Cortex of kidney (tissue), 1 donor: ENCODE measurements at places on chromosomes 12 and 14.

DNA sequence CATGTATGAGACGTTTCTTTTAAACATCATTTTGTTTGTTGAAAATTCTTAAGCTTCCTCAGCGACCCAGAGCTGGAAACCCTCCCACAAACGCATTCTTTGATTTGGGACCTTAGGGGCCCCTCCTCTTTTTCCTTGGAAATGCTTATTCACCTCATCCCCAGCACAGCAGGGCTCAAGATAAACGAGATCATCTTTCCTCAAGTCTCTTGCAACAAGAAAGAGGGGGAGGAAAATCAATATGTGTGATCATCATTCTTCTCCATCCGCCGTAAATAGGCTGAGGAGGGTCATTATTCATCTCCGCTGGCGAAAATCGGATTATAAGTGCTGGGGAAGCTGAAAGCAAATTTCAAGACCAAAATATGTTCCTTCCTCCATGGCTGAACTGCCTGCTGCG, 1415.2 kb downstream of the AACS start:
- DNase-seq, result no peak

DNA sequence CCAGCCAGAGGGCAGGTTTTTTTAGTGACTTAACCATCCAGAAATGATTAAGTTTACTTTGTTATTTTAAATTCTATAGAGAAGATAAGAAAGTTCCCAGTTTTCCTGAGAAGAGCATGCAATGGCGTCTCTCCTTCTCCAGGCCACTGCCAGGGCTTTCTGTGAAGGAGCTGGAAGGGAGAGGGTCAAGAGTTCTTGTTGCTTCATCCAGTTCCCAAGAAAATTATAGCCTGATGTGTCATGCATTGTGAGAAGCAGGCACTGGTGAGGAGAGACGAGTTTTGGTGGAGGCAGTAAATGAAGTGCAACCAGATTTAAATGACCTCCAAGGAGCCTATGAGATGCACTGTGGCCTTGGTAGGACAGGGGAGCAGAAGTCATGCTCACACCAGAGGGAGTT, 14.2 kb downstream of the ELK3 start:
- DNase-seq, result no peak

DNA sequence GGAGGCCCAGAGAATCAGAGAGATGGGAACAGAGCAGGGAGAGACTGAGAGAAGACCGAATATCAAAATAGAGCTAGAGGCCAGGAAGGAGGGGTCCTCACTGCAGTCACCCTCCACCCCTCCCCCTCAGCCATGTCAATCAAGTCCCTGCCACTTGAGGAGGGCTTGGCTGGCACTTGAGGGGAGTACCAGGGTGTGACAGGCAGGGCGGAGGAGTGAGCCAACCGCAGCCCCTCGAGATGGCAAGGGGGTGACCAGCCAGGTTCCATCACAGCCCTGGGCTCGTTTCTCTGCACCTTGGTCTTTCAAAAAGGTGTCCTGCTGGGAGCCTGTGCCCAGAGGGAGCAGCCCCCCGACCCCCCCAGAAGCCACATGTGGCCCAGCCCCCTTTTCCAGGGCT, 4.2 kb downstream of the AQP5 start:
- no peak for DNase-seq

GRCh38 chr14:70685474-70686197, 43.9 kb downstream of the TTC9 start:
- no peak for DNase-seq

- DNase-seq, result no peak
Observed at GRCh38 chr14:94313991-94314655, 9.0 kb downstream of the SERPINA6 start.

DNA sequence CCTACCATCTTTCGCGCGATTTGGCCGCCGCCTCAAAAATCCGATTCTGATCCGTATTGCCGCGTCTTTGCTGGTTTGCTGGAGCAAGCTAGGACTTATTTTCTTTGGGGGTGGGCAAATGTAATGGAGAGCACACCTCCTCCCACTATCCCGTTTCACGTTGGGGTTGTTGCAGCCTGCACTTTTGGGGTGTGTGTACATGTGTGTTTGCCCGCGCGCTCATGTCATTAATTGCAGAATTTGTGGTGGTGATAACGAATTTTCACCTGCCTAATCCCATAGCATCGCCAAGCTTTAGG, 657 bp downstream of the METAP2 start:
- DNase-seq, result no peak

GRCh38 chr12:44827832-44828438, 48.2 kb downstream of the NELL2 start:
- no peak for DNase-seq

DNA sequence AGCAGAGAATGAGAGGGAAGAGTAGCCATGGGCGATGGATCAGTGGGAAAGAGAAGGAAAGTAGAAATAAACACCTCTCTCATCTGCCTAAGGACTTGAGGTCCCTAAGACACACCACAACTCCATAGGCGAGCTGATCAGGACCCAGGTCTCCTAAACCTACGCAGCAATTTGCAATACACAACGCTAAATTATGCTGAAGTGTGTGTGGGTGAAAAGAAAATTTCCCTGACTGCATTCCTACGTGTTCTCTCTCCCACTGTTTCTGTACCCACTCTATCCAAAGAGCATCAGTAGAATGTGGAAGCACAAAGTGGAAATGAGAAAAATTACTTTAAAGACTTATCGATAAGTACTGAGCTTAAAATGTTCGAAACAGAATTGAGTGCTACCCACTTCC, 88.9 kb downstream of the RPS29 start:
- no peak for DNase-seq

- DNase-seq, result no peak
Observed at GRCh38 chr14:76497550-76498462, 121.9 kb downstream of the ESRRB start.

DNA sequence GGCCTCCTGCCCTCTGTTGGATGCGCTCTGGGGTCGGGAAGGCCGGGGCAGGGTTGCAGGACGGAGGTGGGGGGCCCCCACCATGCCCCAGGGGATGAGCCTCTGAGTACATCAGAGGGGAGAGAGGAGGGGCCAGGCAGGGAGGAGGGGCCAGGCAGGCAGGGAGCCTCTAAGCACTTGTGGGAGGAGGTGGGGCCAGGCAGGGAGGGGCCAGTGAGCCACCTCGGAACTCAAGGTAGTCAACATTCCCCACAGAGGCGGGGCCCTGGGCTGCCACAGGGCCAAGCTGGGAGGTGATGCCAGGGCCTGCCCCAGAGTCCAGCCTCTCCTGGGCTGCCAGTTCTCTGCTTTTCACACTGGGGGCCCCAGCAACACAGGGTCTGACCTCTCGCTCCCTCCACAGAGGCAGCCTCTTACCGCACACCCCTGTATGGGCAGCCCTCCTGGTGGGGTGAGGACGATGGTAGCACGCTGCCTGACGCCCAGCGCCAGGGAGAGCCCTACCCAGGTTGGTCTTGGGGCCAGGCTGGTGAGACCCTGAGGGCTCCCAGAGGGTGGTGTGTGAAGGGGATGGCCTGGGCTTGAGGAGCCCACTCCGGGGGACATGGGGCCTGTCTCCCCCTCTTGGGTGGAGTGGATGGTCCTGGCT, 17.4 kb downstream of the CEP170B start:
- DNase-seq, result no peak

GRCh38 chr12:3605692-3606091, 114.7 kb downstream of the PRMT8 start:
- no peak for DNase-seq

DNA sequence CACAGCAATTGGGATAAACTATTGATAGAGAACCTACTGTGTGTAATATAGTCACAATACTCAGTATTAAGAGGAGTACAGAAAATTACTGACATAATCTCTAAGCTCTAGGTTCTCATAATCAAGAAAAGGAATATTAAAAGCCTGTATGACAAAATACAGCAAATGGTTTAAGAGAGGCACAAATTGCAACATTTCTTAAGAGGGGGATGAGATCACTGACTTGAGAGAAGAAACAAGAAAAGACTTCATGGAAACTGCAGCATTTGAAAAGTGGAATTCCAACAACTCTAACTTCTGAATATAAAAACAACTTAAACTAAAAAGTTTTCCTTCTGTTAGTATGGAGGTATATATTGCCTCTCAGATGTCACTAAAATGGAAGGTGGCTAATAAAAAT, 89.7 kb downstream of the NUMB start:
- DNase-seq, result no peak

DNA sequence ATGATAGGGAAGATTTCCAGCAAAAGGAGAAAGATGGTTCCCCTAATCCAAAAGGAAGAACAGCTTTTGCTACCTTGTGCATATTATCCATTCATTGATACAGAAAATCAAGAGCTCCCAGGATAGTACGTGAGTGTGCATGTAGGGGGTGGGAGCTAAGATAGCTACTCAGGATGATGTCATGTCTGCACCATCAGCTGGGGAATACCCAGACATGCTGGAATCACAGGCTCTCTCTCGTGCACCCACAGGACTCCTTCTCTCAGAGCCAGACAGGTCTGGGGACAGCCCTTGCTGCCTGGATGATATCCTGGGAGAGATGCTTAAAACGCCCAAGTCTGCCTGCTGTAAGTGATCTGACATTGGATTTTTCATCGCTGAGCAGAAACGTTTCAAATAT, 38.9 kb downstream of the FOXN3 start:
- DNase-seq, result no peak

DNA sequence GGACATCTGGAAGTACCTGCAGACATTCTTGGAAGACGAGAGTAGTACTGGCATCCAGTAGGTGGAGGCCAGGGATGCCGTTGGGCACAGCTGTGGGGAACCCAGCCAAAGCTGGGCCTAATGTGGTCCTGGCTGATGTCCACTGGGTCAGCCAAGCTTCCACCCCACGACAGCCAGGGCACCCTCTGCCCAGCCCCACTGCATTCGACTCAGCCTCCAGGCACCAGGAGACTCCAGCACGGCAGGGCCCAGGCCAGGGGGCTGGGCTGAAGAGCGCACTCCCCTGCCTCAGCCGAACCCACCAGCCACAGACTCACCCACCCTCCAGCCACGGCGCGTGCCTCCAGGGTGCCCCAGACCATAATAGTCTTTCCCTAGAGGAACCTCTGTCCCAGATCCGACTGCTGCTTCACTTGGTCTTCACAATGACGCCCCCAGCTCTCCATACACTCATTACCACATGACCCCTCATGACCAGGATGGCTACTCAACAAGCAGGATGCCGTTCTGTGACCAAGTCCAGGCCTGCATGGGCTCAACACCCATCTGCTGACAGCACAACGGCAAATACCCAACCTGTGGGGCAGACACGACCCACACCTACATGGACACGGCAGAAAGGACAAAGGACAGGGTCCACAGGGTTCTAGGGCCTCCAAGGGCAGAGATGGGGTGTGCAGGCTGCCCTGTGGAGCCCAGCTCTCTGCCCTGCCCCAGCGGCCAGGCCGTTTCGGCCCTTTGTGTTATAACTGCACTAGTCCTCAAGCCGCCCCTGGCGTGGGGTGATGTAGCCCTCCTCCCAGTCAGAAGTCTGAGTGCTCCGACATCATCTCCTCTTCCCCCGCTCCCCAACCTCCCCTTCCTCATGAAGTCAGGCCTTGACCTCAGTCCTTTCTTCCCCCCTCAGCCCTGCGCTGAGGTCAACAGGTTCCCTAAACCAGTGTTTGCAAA, 22.8 kb downstream of the ITPK1 start:
- no peak for DNase-seq

- DNase-seq, result no peak
Observed at GRCh38 chr12:114812858-114813761, 129.1 kb upstream of the TBX3 start.

DNA sequence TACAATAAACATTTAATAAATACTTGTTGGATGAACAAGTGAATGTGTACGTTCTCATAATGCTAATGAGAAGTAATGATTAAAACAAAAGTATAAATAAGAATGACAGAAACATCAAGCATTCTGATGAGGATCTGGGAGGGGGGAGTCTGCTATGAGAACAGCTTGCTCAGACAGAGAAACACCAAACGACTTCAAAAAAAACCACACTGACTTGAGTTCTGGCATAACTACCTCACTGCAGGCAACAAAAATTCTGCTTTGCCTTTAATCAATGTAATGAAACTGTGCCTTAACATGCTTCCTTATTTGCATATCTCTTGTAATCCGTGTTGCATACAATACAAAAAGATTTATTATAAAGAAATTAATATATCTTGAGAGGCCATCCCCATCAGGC, 295.3 kb upstream of the GARIN6 start:
- no peak for DNase-seq

- DNase-seq, result no peak
Observed at GRCh38 chr14:99768381-99768780, 24.8 kb upstream of the EML1 start.

DNA sequence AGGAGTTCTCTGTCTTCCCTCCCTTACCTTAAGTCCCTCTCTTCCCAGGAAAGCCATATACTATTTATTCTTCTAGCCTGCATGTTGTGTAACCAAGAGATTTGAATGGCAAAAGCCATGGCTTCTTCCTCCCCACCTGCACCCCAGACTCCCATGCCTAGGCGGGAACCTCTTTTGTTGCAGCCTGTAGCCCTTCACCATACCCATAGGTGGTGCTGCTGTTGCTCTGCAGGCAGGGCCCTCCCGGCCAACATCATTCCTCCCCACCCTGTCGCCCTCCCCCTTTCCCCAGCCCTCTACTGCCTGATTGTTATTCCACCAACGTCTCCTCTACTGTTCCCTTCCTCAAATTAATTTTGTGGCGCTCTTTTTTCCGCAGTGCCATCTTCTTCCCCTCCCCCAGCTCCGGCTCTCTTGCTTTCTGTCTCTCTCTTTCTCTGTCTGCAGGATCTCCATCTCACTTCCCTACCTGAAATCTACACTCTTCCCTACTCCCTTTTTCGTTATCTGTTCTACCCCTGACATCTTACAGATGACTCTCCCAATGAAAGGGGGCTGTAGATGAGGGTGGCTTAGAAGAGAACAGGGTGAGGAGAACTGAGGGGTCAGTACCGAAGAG, 13.8 kb downstream of the NGDN start:
- DNase-seq, result no peak

DNA sequence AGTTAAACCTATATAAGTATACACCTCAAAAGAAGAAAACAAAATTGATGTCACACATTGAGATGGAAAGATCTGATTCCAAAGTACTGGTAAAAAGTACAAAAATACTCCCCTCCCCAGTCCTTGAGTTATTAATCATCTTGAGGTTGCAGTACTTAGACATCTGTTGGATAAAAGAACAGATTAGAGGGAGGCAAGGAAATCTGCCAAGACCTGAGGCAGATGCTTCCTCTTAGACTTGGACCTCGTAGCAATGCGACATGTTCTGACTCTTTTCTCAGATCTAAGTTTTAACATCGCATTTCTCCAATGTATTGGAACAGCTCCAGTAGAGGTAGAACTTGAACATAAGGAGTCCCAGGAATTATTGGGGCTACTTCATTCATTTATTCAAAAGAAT, 187.9 kb upstream of the GRIN2B start:
- DNase-seq, result no peak

- no peak for DNase-seq
Observed at GRCh38 chr12:3200032-3200617, 122.9 kb downstream of the TSPAN9 start.

GRCh38 chr14:96255501-96256366, at the start of gene BDKRB1:
Gene BDKRB1, plus strand, starts transcription at chr14:96256210. Its CDS starts 7,473 bp downstream, at chr14:96263683.
- DNase-seq, result no peak

DNA sequence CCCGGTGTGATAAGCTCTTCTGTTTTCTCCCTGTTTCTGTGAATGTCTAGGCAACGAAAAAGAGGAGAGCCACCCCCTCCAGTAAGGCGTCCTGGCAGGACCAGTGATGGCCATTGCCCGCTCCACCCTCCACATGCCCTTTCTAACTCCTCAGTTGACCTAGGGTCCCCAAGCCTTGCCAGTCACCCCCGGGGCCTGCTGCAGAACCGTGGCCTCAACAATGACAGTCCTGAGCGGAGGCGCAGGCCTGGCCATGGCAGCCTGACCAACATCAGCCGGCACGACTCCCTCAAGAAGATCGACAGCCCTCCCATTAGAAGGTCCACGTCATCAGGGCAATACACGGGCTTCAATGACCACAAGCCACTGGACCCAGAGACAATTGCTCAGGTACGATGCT, 94.3 kb downstream of the KICS2 start:
- no peak for DNase-seq
